GM12891 (cell line): ENCODE measurements at places on chromosomes 12 and 14.

DNA sequence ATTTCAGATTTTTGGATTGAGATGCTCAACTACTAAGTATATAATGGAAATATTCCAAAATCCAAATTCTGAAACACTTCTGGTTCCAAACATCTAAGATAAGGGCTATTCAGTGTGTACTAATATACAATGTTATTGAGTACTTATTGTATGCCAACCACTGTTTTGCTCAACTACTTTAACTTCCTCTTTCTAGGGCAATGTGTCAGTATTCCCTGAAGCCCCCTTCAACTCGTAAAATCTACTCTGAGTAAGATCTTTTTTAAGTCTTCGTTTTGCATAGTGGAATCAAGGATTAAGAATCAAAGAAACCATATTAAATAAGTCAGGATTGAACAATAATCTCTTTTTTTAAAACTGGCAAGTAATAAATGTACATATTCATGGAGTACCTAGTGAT, 45.5 kb downstream of the SPATA7 start:
- no peak for DNase-seq

GRCh38 chr12:80627782-80628181, 79.7 kb upstream of the MYF6 start:
- DNase-seq, result no peak

GRCh38 chr14:88576222-88576621, 13.4 kb downstream of the ZC3H14 start:
- DNase-seq, result no peak

DNA sequence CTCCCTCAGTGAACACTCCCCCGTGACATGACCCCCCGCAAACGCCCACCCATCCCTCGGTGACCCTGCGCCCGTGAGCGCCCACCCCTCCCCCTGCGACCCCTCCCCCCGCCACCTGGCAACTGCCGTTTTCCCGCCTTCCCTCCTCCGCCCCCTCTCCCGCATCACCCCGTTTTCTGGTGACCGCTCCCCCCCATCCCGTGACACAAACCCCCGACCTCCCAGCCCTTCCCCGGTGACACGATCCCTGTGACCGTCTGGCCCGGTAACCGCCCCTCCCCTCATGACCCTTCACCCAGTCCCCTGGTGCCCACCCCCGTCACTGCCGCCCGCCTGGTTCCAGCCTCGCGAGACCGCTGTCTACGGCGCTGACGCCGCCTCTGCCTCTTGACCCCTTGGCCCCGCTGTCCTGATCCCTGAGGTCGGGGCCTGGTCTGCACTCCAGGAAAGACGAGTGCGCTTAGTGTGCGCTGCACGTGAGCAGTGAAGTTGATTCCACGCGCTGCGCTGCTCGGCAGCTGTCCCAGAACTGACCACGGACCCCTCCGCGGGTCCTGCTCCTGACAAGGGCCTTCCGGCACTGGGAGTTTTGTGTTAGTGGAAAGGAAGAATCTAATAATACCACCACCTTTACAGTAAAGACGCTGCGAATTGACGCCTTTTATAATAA, 59.4 kb downstream of the DDX51 start:
- DNase-seq, result no peak

- no peak for DNase-seq
Observed at GRCh38 chr12:104942075-104942474, 16.0 kb downstream of the SLC41A2 start.

- DNase-seq, result no peak
Observed at GRCh38 chr12:6953442-6954315, 2.5 kb downstream of the PTPN6 start.

DNA sequence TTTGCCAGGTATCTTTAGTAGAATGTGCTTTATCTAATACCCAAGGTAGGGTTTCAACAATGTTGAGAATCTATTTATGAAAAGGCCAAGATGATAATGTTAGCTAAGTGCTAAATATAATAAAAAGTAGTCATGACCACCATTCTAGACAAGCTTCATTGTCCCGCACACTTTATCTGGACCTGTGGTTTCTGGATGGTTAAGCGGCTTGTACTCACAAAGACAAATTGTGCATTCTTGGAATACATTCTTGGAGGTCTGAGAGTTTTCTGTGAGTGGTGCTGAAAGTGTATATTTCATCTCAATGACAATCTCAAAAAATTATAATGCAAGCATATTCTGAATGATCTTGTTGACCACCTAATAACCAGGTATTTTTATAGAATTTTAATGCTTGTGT, 646.9 kb downstream of the DIO2 start:
- no peak for DNase-seq

- DNase-seq, result no peak
Observed at GRCh38 chr14:86129426-86129825, 599.5 kb downstream of the FLRT2 start.

DNA sequence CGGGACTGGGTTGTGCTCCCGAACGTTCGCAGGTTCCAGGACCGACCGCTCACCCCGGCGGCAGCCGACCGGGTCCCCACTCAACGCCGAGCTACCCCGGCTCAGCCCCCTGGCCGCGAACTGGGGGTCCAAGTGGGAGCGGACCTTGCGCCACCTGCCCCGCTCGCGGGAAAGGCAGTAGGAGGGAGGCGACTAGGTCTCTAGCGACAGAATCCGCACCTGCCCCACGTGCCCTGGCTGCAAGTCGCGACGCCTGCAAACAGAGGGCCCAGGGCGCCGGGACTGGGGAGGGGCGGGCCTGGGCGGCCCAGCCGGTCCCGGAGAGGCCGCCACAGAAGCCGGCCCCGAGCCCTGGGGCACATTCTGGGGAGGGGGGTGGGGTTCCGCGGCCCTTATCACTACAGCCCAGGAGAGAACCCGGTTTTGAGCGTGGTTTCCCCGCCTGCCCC, 239.2 kb upstream of the CPNE8 start:
- no peak for DNase-seq

GRCh38 chr12:77392467-77393088, 327.2 kb upstream of the E2F7 start:
- DNase-seq, result no peak

DNA sequence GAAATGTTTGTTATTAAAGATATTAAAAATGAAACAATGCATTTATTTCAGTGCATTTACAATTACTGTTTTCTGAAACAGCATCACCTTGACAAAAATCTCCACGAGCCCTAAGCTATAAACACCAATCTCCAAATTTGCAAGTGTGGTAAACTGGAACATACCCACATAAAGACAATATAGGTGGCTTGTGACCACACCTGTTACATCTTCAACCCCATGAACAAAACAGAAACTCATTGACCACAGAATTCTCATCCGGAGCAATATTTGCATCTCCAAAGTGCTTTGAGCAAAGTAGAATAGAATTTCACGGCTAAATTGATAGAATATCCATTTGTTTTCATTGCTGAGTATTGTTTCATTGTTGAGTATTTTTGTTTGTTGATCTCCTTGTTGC, 375.2 kb upstream of the FLRT2 start:
- no peak for DNase-seq

DNA sequence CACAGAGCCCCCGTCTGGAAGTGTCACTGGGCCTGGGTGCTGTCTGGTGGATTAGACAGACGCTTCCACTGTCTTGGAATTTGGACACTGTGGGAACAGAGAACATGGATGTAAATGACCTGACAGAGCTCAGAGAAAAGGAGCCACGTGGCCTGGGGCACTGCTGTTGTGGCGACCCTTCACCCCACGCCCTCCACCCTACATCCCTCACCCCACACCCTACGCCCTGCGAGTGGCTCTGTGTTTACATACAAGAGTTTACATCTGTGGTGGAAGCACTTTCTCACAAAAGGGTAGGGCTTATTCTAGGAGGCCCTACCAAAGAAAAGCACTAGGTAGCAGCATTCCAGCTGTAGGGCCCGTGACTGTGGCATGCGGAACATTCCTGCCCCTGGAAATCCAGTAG, 47.7 kb downstream of the B4GALNT3 start:
- DNase-seq, result no peak

DNA sequence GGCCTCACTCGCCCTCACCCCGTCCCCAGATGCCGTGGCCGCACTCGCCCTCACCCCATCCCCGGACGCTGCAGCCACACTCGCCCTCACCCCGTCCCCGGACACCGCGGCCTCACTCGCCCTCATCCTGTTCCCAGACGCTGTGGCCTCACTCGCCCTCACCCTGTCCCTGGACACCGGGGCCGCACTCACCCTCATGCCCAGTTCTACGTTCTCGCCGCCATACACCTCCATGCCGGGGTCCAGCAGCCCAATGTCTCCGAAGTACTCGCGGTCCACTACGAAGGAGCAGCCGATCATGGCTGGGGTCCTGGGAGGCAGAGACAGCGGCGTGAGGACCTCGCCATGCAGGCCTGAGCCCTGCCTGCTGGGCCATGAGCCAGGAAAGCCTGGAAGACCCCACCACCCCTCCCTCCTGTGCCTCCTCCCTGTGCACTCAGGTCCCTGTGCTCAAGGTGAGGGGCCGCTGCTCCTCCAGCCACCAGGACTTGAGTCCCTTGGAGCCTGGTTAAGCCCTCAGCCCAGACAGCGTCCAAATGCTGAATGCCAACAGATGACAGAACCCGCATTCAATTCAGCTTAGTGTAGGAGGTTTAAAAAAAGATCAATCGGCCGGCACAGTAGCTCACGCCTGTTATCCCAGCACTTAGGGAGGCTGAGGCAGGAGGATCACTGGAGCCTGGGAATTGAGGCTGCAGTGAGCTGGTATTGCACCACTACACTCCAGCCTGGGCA, 81.5 kb downstream of the GALNT9 start:
- DNase-seq, result no peak

GRCh38 chr14:58315606-58316005, 17.3 kb downstream of the ARID4A start:
- no peak for DNase-seq

GRCh38 chr14:30854492-30854891, 19.9 kb upstream of the COCH start:
- no peak for DNase-seq

DNA sequence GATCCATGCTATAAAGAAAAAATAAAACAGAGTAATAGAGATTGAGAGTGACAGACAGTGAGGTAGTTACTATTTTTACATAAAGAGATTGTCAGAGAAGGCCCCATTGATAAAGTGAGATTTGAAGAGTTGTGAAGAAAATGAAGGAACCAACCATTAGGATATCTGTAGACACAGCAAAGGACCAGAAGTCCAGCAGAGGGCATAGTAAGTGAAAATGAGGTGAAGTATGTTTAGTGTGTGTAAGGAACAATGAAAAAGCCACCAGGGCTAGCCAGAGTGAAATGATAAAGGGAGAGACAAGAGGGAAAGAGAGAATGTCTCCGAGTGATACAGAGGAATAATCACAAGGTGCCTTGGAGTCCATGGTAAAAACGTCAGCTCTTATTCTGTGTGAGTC, 411.0 kb downstream of the NELL2 start:
- DNase-seq, result no peak

GRCh38 chr14:54211551-54212308, 185.1 kb upstream of the CDKN3 start:
- DNase-seq, result no peak

DNA sequence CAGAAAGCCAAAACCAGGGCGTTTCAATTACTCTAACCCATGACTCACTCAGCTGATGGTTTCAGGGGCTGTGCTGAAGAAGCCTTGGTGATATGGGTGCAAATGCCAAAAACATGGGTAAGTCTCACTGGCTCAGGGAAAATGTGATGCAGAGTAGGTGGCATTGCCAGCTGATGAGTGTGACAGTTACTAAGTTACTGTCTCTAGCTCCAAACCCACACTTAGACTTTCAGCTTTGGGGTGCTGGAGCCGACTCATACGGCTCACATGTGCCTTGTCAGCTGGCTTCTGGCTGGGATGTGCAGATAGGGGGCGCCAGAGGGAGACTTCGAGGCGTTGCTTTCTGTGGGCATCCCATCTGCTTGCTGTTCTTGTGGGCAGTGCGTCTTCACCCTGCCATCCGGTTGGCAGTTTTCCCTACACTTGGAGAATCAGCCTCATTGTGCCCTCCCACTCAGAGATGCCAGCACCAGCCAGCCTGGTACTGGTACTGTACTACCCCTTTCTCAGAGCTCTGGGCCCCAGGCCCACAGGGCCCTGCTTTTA, 11.1 kb upstream of the KRT7 start:
- no peak for DNase-seq

GRCh38 chr14:64509036-64509435, 4.5 kb downstream of the ZBTB1 start:
- DNase-seq, result no peak

DNA sequence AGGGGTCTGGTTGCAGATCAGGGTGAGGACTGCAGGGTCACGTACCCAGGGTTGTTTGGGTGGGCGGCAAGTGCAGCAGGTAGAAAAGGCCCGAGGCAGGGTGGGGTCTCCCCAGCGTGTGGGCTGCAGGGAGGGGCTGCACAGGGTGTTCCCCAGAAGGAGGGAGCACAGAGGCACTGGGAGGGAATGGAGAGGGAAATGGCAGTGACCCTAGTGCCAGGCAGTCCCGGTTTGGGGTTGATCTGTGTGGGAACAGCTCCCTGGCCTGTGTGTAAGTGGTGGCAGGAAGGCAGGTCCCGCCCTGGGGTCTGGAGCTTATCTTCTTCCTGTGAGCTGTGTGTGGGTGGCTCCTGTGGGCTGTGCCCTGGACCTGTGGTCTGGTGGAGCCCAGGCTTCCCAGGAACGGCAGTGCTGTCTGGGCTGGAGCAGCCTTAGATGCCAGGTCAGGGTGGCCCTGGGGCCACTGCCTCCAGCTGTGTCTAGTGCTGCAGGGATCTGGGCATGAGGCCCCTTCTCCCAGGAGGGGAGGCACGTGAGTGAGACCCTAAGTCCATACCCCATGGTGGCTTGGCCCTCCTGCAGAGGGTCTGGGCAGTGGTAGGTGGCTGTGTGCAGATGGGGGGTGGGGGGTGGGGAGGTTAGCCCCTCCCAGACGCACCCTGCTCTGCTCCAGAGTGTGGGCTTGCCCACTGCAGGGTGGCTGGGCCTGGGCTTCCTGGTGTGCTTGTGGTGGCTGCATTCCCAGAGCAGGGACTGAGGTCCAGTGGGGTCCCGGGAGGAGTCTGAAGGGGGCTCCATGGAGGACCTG, 363.5 kb downstream of the TMEM121 start:
- no peak for DNase-seq

DNA sequence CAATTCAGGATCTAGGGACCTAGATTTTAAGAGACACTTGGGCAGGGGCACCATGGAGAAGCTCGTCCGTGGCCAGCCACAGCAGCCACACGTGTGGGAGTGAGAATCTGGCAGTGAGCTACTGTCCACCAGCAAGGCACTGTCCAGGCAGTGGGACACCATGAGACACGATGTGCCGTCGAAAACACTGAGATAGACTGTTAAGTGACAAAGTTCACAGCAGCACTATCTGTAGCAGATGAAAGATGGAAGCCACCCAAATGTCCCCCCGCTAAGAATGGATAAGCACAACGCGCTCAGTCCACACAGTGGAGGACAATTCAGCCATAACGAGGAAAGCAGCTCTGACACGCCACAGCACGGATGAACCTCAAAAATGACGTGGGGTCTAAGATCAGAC, 19.7 kb downstream of the RILPL1 start:
- DNase-seq, result no peak

- no peak for DNase-seq
Observed at GRCh38 chr12:30308010-30308717, 387.5 kb downstream of the IPO8 start.

DNA sequence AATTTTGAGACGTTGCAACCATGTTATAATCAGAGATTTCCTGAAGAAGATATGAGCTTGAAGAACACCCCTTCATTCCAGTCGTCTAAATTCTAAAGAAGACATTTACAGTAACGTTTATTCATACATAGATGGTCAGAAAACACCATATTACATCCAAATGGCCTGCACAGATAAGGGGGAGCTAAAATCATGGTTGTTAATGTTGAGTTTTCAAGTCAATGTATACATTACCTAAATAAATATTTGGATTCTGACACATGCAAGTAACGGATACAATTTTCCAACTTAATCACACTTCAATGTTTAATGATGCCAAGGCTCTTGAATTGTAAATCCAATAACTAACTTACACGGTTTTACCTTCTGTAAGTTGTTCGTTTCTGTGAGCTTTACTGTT, 318.4 kb downstream of the SLC6A15 start:
- DNase-seq, result no peak
